ENCODE measurements at places on chromosomes 3 and 15. TPM values are rescaled to one million over a fixed set of nuclear protein-coding genes. Genes with fewer than 3 reads are reported as not detected.

The GYG1 gene
- total RNA-seq: 61.9 TPM

The TOP2B gene
- total RNA-seq: 91.0 TPM

The RBPMS2 gene
- total RNA-seq: not detected

The CLDN16 gene
- total RNA-seq: not detected

The MAP2K5 gene
- 4.1 TPM for total RNA-seq

The CDHR4 gene
- not detected for total RNA-seq

The ATP13A5 gene
- total RNA-seq: not detected

The TRIM59 gene
- 22.8 TPM for total RNA-seq

The TMEM212 gene
- not detected for total RNA-seq

The ZNF662 gene
- 1.4 TPM for total RNA-seq

The CD276 gene
- total RNA-seq: 39.8 TPM

The GP5 gene
- 0.07 TPM for total RNA-seq

The AGBL1 gene
- not detected for total RNA-seq

The HIGD2B gene
- total RNA-seq: 0.07 TPM

The VIPR1 gene
- total RNA-seq: 4.5 TPM

The ALDH1A2 gene
- total RNA-seq: 4.0 TPM

The SERINC4 gene
- not detected for total RNA-seq

The UMPS gene
- total RNA-seq: 37.3 TPM

The HRG gene
- total RNA-seq: not detected

Measured in pulmonary artery endothelial cell (primary cell).